Endodermal cell (in vitro differentiated cells): ENCODE measurements at places on chromosomes 3 and 15. TPM values are rescaled to one million over a fixed set of nuclear protein-coding genes. Genes with fewer than 3 reads are reported as not detected.

- peak; percentile 96 for DNase-seq
These were observed 18.7 kb upstream of the HDAC11 start for GRCh38 chr3:13461169-13462124.

DNA sequence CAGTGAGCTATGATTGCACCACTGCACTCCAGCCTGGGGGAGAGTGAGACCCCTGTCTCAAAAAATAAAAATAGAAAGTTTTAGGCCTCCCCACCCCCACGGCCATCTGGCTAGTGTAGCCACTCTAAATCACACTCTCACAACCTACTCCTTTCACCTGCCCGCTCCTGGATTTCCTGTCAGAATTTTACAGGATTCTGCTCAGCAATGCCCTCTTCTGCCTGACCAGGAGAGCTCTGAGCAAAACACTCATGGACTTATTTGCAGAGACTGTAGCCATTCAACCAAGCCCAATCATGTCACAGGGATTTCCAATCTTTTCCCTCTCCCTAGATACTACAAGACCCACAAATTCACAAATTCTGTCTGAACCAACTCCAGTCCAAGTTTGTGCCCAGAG, 242.6 kb upstream of the TPRG1 start:
- peak; percentile 65 for DNase-seq

DNA sequence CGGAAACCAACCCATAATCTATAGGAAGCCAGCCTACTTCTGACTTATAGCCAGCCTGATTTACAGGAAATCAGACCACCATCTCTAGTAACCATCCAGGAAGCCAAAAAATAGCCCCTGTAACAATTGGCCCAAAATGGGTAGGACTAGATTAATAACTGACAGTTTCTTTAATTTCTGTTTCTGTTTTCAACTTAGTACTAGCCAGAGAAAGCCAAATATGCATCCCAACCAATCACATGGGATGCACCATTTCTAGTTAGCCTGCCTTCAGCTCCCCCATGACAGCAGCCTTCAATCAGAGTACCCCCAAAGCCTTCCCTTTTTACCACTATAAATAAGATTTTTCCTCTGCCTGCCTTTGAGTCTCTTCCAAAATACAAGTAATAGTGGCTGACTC, 239.1 kb upstream of the GADL1 start:
- no peak for DNase-seq

DNA sequence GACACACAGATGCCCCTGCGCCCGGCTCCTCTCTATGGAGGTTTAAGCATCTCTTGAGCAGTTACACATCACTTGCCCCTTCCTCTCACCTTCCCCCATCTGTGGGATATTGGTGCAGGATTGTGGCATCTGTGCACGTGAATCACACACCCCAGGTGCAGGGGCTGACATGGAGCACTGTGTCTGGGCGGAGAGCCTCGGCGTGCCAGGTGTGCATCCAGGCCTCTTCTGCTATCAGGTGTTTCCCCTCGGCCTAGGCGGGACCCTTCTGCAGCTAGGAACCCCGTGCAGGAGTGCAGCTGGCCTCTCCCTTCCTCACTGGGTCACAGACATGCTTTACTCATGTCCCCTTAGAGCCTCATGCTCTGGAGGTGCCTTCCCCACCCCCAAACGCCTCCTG, 33.4 kb upstream of the MUC13 start:
- DNase-seq: no peak

GRCh38 chr3:123799544-123800361, 84.4 kb downstream of the MYLK start:
- DNase-seq: no peak

- no peak for DNase-seq
These were observed 246.7 kb downstream of the LPP start for GRCh38 chr3:188400494-188401243.

- no peak for DNase-seq
These were observed 133.1 kb downstream of the IL1RAP start for GRCh38 chr3:190646996-190647395.

- DNase-seq: peak; percentile 95
These were observed 4.1 kb downstream of the ISLR2 start for GRCh38 chr15:74134387-74135027.

DNA sequence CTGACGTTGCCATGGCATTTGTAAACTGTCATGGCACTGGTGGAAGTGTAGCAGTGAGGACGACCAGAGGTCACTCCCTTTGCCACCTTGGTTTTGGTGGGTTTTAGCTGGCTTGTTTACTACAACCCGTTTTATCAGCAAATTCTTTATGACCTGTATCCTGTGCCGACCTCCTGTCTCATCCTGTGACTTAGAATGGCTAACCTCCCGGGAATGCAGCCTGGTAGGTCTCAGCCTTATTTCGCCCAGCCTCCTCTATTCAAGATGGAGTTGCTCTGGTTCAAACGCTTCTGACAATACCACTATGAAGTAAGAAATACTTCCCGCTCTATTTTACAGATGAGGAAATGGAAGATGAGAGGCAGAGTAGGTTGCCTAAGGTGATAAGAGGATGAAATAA, 16.6 kb downstream of the PAQR9 start:
- no peak for DNase-seq

DNA sequence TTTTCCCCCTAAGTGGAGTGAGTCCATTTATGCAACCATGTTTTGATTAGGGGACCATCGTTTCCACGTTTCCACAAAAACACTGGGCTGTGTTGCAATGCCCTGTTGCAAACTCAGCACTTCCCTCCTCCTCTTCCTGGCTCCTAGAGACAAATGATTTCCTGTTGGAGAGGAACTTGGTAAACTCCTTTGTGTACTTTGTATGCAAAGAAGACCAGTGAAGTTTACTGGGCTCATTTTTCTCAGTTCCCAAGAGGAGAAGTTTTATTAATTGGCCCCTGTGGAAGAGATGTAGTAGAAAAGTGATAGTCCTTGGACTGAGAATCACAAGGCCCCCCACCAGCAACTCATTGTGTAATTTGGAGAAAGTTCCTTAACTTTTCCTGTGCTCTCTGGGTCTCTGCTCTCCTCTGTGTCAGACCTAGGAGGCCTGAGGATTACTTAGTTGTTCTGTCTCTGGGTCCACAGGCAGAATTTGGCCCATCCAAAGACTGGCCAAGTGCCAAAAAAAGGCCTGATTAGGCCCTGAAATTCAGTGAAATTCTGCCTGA, 95.0 kb downstream of the ATG7 start:
- DNase-seq: no peak

GRCh38 chr15:45249125-45249780, 2.8 kb upstream of the SLC28A2 start:
- DNase-seq: no peak

DNA sequence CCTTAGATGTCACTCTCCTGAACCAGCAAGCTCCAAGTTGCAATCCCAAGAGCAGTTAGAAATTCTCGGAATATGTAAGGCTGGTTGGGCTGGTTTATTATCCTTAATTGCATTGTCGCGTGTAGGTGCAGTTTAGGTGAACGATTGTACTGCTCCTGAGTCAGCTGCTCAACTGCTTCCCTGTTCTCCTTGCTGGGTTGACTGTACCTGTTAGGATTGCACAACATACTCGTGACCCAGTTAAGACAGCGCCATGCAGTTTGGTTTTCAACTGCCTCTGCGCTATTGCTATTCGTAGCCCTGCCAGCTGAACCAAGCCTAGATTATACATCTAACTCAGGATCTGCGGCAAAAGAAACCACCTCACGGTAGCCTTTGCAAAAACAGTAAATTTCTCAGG, 41.0 kb downstream of the BCL2L10 start:
- no peak for DNase-seq

GRCh38 chr15:91927585-91927984, 74.1 kb downstream of the SLCO3A1 start:
- DNase-seq: no peak

- DNase-seq: peak; percentile 83
These were observed 26.6 kb downstream of the MIX23 start for GRCh38 chr3:122356402-122356801.

GRCh38 chr3:59714066-59714465, 664.2 kb upstream of the CFAP20DC start:
- no peak for DNase-seq

- peak; percentile 90 for DNase-seq
These were observed 42.5 kb downstream of the CMTM6 start for GRCh38 chr3:32460031-32460749.

Gene LAMB2
- 76.6 and 97.8 TPM in 2 replicates for total RNA-seq

Gene FBLN2
- 78.3 and 86.1 TPM in 2 replicates for total RNA-seq

Gene C3orf20
- 0.11 TPM in 1 of 2 replicates, not detected in the other for total RNA-seq

Gene BFSP2
- not detected in 3 replicates for total RNA-seq

Gene PIF1
- 60.1 and 64.6 TPM in 2 replicates for total RNA-seq

Gene MTMR10
- 9.1 to 12.4 TPM (median 12.1 TPM) in 3 replicates for total RNA-seq

Gene SLC2A2
- 0.48 to 0.51 TPM in 2 of 3 replicates, not detected in the other for total RNA-seq

Gene ALS2CL
- total RNA-seq: 6.9 and 8.9 TPM in 2 replicates

Gene B3GALNT1
- 23.1 and 24.8 TPM in 2 replicates for total RNA-seq

Gene ALDH1A3
- total RNA-seq: 6.5 to 12.0 TPM (median 6.9 TPM) in 3 replicates

Gene ACTRT3
- 2.5 and 2.7 TPM in 2 replicates for total RNA-seq
